ENCODE measurements at places on chromosomes 16 and 17. TPM values are rescaled to one million over a fixed set of nuclear protein-coding genes. Genes with fewer than 3 reads are reported as not detected.

GRCh38 chr17:29619251-29619650, 3.5 kb downstream of the CORO6 start:
- no peak for DNase-seq

Gene SEZ6L2
- total RNA-seq: 9.3 TPM

Gene HSPB9
- total RNA-seq: 0.40 TPM

DNA sequence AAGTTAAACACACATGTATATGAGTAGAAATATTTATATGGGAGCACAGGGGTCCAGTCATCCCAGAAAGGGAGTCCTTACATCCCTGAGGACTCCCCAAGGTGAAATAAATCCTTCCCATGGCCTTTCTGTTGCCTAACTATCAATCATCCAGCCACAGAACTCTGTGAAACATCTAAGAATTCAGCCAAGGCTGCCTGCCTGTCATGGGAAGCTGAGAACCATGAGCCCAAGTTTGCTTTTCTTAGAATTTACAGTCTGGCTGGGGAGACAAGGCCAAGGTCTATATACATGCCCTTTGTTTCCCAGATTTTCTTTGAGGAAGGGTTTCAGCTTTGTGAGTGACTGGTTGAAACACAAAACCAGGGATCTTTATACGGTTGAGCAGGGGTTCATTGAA, 15.8 kb downstream of the MYL4 start:
- DNase-seq: no peak

DNA sequence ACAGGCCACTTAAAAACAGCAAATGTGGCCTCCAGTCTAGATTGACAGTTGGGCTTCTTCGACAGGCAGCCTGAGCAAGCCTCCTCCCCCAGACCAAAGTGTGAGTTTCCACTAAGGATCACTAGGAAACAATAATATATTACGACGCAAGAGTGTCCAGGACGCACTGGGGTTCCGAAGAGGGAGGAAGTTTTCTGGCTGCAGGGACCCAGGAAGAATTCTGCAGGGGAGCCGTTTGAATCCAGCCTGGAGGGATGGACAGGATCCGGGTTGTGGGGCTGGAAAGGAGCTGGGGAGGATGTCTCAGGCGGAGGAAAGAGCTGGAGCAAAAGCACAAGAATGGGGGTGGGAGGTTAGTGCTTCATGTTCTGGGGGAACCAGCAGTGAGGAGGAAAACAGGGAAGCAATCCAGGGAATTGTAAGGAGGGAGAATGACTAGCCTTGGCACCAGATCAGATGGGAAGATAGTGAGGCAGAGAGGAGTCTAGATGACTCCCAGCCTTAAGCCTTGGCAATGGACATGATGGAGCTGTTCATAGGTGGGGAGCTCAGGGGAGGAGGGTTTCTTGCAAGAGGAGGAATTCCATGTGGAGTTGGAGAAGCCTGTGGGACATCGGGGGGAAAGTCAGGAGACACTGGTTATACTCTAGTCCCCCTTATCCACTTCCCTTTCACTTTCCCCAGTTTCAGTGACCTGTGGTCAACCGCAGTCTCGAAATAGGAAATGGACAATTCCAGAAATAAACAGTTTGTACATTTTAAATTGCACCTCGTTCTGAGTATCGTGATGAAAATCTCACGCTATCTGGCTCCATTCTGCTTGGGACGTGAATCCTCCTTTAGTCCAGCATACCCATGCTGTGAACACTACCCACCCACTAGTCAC, 26.6 kb downstream of the NGFR start:
- DNase-seq: no peak

- no peak for DNase-seq
These were observed 437.7 kb downstream of the PMP22 start for GRCh38 chr17:14827396-14827919.

Gene G6PC1
- not detected for total RNA-seq

Gene CES4A
- total RNA-seq: 1.8 TPM

Gene MFAP4
- total RNA-seq: 0.26 TPM

DNA sequence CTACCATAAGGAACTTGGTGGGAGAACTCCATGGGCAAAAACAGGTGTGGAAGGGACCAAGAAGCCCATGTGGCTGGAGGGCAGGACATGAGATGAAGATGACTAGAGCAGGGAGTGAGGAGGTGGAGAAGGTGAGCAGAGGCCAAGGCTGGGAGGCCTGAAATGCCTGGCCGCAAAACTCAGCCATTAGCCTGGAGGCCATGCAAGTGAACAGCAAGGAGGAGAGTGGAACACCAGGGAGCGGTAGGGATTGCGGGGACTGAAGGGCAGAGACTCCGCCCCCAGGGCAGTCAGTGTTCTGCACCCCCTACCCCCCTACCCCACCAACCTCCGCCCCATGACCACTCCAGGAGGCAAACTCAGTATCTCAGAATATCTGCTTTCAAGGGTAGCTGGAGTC, 17.0 kb downstream of the BCL7C start:
- no peak for DNase-seq

- no peak for DNase-seq
These were observed 84.8 kb downstream of the KATNIP start for GRCh38 chr16:27634779-27635178.

DNA sequence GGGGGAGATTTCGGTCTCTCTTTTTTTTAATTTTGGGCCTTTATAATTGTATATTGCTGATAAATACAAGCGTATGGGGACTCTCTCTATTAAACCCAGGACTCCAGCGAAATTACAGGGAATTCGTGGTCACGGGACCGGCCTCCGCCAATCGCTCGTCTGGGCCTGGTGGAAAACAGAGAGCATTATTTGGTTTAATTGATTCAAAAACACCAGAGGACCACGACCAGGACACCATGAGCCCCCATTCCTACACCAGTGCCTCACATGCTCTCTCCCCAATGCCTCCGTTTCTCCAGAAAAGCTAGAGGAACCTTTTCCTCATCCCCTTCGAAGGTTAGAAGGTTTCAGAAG, at the start of gene HOXB2:
Gene HOXB2 (minus strand): TSS at position 88 of the 354 bp plus-strand sequence. CDS start 198 bp downstream, outside the sequence.
- no peak for DNase-seq

GRCh38 chr16:73016488-73016830, 31.5 kb downstream of the ZFHX3 start:
- DNase-seq: no peak

- DNase-seq: no peak
These were observed 409.7 kb upstream of the CDH8 start for GRCh38 chr16:62445909-62446308.

DNA sequence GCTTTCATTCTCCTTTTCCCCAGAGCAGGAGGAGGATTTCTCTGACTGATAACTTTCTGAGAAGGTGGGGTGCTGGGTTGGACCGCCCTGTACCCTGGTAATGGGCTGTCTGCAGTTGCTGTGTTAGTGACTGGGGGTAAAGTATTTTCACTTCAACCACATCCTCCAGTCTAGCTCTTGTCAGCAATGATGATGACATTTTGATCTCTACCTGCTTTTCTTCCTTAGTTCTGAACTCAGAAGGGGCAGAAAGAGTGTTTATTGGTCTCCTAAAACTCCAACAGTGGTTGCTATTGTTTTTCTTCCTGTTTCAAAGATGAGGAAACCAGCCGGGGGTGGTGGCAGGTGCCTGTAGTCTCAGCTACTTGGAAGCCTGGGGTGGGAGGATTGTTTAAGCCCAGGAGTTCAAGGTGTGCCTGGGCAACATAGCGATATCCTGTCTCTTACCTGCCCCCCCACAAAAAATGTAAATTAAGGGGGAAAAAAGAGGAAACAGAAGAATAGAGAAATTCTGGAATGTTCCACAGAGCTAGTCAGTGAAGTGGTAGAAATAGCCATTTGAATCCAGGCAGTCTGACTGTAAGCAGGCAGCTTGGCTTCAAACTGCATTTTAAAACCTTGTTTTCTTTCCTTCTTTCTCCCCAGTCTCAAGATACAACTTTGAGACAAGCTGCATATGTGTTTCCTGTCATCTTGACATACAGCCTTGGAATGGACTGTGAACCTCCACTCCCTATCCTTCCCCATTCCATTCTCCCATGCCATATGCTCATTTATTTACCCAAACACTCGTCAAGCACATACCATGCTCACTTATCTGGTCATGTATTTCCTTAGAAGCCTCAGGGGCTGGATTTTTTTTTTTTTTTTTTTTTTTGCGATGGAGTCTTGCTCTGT, 3.3 kb upstream of the N4BP1 start:
- no peak for DNase-seq

Gene TMEM219
- 74.0 TPM for total RNA-seq

GRCh38 chr17:42342242-42343008, 45.8 kb downstream of the STAT3 start:
- DNase-seq: no peak

DNA sequence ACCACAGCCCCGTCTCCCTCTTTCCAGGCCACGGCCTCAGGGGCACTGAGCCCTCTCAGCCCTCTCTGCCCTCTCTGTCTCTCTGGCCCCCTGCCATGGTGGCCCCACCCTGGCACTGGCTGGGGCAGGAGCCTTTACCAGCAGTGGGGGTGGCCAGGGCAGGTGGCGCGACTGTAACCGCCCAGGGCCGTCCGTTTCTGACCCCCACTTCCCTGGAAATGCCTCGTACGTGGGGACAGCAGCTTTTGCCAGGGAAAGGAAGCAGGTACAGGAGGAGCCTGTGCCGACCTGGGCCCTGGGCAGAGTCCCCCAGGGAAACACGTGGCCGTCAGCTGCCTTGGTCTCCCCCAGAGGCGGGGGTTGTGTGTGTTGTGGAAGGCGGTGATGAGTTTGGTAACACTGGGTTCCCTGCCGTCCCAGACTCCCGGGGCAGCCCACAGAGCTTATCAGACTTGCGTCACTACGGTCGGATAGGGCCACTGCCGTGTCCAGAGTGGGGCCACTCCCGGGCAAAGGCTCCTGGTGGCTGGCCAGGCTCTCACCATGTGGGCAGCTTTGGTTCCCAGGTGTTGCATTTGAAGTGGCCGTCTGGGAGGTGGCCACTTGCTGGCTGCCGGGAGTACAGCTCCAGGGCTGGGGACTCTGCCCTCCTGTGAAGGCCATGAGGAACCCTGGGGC, 249.3 kb upstream of the CIBAR2 start:
- DNase-seq: no peak

GRCh38 chr17:34781571-34782108, 179.6 kb downstream of the CCT6B start:
- no peak for DNase-seq

DNA sequence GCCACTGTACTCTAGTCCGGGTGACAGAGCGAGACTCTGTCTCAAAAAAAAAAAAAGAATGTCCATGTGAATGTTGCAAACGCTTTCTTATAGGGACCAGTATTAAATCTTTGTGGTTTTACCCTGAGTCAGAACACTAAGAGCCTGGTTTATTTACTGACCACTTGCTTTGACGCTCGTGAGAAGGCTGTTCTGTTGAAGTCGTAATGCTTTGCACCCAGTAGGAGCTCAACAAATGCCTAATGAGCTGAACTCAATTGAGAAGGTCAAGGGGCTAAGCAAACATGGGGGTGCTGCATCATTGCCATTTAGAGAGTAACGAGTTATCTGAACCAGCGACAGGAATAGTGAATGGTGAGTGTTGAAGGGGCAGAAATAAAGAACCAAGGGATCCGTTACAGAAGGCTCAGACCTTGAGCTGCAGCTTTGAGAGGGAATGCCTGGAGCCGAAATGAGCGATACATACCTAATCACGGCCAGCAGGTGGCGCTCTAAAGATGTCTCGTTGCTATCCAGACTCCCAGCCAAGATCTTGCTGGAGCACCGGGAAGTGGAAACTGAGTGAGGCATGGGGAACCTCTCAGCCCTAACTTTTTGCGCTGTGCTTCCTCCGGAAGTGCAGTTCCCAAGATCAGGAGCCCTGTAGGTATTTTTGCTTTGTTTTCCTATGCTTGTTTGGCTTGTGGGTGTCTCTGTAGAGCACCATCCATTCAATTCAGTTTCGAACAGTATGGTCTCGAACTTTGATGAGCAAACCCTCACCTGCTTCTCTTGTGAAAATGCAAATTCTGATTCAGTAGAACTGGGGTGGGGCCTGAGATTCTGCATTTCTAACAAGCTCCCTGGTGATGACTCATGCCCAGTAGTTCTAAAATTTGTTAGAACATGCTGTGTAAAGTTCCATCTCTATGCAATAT, 12.6 kb upstream of the RNF222 start:
- DNase-seq: peak; percentile 98

- DNase-seq: no peak
These were observed 18.2 kb downstream of the ASPSCR1 start for GRCh38 chr17:81995463-81996231.

- no peak for DNase-seq
These were observed 295.3 kb upstream of the PMFBP1 start for GRCh38 chr16:72467157-72467759.

Gene ARHGDIG
- total RNA-seq: 2.0 TPM

Gene CHST5
- 1.5 TPM for total RNA-seq

Gene CHD9NB
- total RNA-seq: 0.61 TPM

DNA sequence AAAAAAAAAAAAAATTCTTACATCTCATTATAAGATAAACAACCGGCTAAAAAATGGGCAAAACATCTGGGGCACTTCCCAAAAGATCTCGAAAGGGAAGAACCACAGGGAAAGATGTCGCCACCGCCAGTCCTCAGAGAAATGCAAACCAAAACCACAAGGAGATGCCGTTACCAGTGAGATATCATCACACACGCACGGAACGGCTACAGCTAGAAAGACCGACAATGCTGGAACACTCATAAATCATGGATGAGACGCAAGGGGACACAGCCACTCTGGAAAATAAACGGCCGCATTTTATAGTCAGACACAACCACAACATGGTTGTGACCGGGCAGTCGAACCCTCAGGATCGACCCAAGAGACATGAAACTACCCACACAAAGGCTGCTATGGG, 24.5 kb downstream of the WDR45B start:
- DNase-seq: no peak

GRCh38 chr16:55240888-55241287, 83.1 kb upstream of the IRX6 start:
- no peak for DNase-seq

Gene KLHL10
- total RNA-seq: not detected

Gene CCL13
- not detected for total RNA-seq

- DNase-seq: no peak
These were observed 25.5 kb downstream of the C17orf58 start for GRCh38 chr17:67970783-67971182.

DNA sequence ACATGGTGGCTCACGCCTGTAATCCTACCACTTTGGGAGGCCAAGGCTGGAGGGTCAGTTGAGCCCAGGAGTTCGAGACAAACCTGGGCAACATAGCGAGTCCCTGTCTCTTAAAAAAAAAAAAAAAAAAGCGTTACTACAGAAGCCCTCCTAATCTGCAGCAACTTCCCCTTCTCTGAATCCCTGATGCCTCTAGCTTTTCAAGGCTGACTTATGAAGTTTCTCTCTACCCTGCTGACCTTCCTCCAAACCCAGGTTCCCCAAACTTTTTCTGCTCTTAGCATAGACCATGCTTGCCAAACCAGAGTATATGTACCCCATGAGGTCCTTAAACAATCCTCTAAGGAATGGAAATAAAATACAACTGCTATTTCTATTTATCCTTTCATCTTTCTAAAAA, 16.4 kb downstream of the LYRM1 start:
- DNase-seq: no peak

Gene TRPV3
- 2.1 TPM for total RNA-seq

All from neural crest cell (in vitro differentiated cells).